Fibroblast of the conjunctiva (primary cell): ENCODE measurements at places on chromosomes 7 and 10.

GRCh38 chr7:115037128-115037802, 115.4 kb downstream of the MDFIC start:
- no peak for DNase-seq

DNA sequence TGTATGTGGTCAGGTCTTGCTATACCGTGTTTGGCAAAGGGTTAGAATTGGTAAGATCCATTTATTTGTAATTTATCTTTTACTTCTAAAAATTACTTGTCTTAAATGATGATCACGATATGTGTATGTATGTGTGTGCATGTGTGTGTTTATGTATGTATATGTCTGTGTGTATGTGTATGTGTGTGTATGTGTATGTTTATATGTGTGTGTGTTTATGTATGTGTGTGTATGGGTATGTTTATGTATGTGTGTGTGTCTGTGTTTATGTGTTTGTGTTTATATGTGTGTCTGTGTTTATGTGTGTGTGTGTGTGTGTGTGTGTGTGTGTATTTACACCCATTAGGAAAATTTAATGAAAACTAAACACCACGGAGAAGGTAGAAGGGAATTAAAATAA, 176.9 kb upstream of the FZD8 start:
- DNase-seq, result no peak

DNA sequence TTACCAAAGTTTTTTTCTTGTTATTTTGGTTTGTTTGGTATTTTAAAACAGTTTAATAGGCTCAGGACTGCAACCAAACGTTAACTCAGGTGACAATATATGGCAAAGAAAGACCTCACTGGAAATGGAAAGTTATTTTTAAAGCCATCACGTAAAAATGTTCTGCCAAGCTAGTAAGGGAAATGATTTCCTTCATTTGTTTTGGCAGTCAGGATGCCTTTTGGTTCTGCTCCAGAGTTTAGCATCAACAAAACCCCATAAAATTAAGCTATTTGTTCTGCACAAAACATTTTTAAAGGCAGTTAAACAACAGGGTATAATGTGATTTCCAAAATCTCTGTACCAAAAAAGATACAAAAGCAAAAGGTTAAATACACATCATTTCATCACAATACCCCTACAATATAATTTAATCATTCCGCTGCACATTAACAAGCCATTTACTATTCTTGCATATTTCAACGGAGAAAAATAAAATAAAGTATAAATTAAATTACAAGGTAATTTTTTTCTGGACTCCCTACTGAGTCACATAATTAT, 172.4 kb downstream of the SEMA3E start:
- no peak for DNase-seq

DNA sequence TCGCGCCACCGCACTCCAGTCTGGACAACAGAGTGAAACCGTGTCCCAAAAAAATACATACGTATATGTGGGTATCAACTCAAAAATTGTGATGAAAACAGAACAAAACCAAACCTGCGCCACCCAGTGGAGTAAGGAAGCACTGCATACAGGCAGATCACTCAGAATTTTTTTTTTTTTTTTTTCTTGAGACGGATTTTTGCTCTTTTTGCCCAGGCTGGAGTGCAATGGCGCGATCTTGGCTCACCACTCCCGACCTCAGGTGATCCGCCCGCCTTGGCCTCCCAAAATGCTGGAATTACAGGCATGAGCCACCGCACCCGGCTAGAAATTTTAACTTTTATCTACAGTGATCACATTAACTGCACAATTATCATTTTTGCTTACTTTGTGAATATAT, 9.1 kb upstream of the TMEM236 start:
- peak; percentile 33 for DNase-seq

DNA sequence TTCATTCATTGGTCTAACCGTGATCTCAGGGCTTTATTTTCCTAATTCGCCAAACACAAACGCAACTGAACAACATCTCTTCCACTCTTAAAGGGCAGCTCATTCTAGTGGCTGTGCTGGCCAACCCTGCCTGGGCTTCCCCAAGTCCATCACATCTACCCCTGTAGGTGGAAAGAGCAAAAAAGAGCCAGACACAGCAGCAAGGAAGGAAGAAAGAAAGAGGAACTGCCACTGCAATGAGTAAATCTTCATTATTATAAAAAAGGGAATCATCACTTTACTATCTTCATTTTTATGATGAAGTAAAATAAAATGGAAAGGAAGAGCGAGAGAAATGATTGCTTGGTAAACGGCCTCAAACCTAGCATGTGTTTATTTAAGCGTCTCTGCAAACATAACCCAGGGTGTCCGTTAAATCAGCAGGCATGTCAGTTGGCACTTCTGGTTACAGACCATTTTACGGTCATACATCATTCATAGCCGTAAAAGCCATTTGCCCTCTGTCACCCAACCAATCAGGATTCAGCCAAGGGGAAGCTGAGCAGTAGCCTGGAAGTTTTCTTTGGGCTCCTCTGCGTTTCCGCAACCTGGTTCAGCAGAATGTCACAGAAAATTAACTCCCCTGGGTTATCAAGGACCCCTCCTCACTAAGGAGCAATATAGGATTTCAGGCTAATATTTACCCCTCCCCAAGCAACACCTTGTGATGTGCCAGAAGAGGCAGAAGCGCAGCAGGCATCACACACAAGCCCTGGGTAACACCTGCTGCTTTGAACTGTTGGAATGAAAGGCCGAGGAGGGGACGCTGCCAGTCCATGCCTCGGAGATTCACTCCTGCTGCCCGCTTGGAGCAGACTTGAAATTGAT, 234.0 kb downstream of the SNX10 start:
- no peak for DNase-seq

DNA sequence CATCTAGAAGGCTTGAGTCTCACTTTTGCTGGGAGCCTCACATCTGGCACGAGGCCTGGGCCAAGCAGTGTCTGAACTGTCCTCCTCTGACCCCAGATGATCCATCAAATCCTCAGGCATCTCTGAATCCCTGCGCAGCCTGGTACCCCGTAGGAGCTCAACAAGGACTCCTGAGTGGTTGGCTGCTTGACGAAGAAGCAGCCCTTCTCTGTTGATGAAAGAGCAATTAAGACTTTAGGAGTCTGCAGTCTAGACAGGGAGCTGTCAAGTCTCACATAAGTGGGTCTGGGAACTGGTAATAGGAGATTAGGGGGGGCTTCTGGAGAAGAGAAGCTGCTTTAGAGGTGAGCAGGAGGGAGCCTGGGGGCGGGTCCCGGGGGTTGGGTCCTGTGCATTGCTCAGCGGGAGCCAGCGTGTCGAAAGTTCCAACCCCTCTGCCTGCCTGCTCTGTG, 326.0 kb downstream of the RPS24 start:
- no peak for DNase-seq

DNA sequence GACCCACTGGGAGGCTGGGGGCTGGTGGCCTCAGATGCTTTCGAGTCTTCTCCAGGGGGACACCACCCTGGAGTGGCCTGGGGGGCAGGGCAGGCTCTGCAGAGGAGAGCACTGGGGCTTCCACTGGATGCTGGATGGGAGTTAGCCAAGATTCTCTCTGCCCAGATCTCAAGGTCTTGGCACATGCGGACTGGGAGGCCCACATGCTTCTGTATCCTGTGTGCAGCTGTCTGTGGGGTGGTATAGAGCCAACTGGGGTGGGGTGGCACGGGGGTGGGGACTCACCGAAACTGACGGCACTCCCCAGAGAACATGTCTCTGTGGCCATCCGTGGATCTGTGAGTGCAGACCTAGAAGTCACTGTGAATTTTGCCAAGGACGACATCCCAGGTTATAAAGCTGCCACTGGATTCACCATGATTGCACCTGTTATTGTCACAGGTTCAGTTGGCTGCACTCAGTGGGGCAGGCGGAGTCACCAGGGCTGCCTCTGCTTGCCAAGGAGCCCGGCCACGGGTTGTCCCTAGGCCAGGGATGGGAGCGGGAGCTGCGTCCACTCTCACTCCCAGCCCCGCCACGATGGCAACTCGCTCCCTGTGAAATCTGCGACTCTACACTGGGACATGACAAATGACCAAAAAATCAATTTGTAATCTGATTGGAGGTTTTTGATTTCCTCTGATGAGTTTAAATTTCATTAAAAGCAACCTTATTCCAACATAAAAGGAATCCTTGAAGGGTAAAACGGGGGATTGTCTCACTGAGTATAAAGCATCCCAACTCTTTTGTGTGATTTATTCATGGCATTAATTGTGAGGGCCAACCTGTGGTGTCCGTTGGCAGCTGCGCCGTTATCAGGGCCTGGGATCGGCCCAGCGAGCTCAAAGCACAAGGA, 131.3 kb downstream of the EBF3 start:
- no peak for DNase-seq

- DNase-seq, result no peak
Observed at GRCh38 chr10:119488675-119489074, 53.8 kb downstream of the RGS10 start.

DNA sequence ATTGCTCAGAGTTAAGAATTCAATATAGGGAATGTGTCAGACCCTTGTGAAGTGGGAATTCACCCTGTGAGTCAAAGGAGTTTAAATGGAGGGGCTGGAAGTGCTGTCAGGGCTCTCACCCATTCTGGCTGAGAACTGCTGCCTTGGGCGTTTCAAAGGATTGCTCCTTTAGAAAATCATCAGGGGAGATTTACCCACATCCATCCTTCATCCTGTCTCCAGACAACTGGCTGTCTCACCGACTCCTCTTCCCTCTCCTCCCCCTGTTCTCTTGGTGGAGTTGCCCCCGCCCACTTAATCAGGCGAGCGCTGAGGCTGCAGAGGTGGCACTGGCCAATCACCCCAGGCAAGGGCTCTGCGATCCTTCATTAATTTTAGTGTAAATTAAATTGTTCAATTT, 554.8 kb downstream of the CALN1 start:
- no peak for DNase-seq

GRCh38 chr7:158018098-158018762, 569.4 kb downstream of the PTPRN2 start:
- no peak for DNase-seq

DNA sequence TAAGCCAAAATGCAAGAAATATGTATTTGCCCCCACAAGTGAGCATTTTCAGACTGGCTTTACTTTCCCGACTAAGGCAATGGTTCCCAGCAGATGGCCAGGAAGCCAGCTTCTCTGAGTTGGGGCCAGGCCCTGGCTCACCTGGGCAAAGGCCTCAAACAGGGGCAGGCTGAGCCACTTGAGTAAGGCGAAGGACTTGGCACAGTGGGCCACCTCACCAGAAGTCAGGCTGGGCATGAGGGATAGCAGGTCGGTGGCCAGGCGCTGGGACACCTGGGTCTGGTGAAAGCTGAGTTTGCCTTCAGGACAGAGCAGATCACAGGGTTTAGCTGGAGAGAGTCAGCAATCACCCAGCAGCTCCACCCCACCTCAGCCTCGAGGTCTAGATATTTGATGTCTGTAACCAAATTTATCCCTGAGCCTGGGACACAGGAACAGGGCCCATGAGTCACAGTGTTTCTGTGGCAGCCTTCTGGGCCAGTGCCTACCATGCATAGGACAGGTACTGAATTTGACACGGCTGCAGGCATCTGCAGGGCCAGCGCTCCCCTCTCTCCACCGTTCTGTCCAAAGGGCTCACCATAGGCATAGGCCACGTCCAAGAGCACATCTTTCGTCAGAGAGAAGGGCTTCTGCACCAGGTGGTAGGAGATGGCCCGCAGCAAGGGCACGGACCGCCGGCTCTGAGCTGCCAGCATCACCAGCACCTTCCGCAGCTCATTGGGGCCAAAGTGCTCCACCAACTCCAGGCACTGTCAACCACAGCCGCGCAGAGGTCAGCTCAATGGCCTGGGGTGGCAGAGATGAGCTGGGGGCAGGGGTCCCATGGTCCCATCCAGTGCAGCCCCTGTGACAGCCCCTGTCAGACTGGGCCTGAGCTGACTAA, 7.3 kb downstream of the TBRG4 start:
- DNase-seq, result no peak

DNA sequence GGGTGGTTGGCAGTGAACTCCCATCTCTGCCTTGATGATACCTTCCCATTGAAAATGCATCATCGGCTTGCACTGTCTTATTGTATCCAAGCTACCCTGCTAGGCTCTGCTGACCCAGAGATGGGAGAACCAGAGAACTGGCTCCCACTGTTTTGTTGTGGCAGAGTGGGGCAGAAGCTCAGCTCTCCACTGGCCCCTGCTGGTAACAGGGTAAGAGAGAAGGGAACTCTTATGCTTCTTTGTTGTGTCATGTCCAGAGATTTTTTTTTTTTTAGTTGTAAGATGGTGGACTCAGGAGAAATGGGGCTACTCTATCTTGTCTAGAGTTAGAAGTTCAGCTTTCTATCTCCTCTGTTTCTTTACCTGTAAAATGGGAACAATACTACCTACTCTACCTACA, 100.5 kb upstream of the SDK1 start:
- no peak for DNase-seq

- DNase-seq, result no peak
Observed at GRCh38 chr10:104309980-104310978, 28.0 kb downstream of the ITPRIP start.

- no peak for DNase-seq
Observed at GRCh38 chr7:25611196-25611595, 382.9 kb upstream of the NPVF start.

DNA sequence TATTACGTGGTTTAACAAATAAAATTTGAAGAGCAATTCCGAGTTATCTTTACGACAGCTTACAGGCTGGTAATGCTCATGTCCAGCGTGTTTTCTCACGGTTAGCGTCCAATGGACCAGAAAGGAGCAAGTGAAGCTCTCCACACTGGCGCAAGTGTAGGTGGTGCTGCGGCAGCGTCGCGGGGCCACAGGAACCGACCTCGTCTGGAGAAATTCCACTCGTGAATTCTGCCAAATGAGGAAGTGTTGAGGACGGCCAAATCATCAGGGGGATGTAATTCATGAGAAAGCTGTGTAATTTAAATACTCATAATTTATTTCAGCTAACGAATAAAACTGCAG, 350 bp upstream of the ZNF37A start:
- no peak for DNase-seq

DNA sequence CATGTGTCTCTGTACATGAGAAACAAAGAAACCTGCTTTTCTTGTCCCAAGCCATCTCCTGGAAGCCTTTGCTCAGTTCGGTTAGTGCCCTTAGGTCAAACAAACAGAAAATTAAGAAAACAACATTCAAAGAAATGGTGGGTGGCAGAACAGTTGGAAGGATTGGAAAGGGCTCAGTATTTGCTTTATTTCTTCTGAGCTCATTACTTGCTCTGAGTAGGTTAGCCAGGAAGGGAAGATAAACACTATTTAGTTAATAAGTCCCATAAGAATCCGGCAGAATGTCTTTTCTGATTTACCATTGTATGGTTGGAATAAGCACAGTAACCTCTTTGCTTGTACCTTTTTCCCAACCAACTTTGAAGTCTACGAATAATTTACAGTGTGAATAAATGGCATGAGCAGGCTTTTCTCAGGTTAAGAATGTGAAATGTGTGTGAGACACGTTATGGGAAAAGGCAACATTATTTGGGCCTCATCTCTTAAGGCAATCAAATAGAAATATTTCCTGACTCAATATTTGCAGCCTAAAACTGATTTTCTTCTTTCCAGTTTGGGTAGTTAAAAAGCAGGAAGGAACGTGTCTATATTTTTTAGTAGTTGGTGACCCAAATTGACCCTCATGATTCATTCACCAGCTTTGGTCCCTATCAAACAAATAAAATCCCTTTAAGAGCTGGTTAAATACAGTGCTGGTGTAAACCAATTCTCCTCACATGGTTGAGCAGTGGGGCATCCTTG, 158.5 kb downstream of the DKK1 start:
- no peak for DNase-seq
